MG63 (cell line): ENCODE measurements at places on chromosomes 7 and 10. TPM values are rescaled to one million over a fixed set of nuclear protein-coding genes. Genes with fewer than 3 reads are reported as not detected.
A peak's percentile ranks its signal among the peaks of the same experiment; 100 is the strongest.

DNA sequence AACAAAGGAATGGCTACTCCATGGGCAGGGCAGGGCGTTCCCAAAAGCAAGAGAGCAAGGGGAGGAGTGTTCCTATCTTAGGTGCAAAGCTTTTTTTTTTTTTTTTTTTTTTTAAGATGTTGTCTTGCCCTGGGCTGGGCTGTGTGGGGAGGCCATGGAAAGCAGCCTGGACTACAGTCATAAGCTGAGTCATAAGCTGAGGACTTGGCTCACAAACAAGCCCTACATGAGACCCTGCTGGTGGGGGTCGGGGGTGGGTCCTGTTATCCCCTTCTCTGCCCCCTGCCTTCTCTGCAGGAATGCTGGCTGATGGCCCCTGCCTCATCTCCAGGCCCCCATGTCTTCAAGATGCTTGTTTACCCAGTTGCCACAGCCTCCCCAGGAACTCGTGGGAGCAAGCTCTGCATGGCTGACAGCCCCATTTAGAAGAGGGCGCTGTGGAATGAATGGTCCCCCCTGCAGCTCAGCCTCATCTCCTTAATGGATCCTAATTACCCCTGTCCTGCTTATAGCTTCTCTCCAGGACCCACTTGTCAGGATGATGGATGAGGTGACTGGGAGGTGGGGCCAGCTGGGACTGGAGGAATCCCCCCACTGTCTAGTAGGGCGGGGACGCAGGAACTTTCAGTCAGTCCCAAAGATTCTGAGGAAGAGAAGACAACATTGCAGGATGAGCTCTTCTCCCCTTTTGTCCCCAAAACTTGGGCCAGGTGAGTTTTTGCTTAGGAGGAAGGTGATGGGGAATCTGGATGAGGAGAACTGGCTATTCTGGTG lies 340.8 kb upstream of the PODXL start:
- DNase-seq = peak; percentile 72

Gene PTPRE
- 0.86 and 1.3 TPM in 2 replicates for total RNA-seq

Gene CTBP2
- 58.1 and 88.7 TPM in 2 replicates for total RNA-seq

GRCh38 chr10:24007359-24007758 lies 201.6 kb upstream of the KIAA1217 start:
- no peak for DNase-seq

DNA sequence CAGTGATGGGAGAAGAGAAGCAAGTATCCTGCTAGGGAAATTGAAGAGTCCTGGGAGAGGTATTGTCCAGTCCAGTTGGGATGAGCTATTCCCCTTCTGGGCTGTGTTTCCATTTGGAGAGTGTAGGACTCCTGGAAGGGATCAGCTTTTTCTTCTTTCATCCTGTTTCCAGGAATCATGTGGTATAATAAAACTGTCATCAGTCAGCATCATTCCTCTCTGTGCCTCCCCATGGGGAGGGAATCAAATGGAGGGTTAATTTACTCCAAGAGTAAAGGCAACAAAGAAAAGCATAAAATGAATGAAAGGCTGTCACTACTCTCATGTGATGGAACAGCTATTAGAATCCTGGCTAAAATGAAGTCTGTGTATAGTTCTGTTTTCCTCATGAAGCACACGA lies 429.9 kb downstream of the SORCS3 start:
- DNase-seq = no peak

- no peak for DNase-seq
These were observed 81.2 kb upstream of the SORCS3 start for GRCh38 chr10:104559935-104560334.

Gene TWIST1
- 8.9 and 22.8 TPM in 2 replicates for total RNA-seq

Gene TBXAS1
- 0.56 TPM in 1 of 2 replicates, not detected in the other for total RNA-seq

Gene C10orf67
- not detected in 2 replicates for total RNA-seq

- DNase-seq = no peak
These were observed 218.0 kb downstream of the PHF14 start for GRCh38 chr7:11191574-11192220.
